Pancreas (tissue), 10 donors: ENCODE measurements at places on chromosomes 16 and 17.

DNA sequence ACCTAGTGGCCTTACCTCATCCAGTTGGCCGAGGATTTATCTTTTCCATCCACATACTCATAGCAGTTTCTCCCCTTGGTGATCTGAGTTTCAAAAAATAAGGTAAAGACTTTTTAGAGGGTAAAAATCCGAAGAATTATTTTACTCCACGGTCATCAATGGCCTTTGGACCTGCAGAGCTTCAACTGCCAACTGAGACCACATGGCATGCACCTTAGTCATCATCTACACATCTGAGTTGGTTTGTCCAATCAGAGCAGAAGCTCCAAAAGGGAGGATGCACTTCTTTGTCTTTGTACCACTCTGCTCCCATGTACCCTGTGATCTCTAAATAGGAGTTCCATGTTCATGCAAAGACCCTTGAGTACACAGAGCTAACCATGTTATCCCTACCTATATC, 15.7 kb downstream of the PRDM7 start:
- no peak for DNase-seq

GRCh38 chr16:1830213-1830612, 3.2 kb downstream of the FAHD1 start:
- DNase-seq = no peak

- DNase-seq = no peak
Observed at GRCh38 chr16:20844054-20844453, 37.7 kb downstream of the REXO5 start.

DNA sequence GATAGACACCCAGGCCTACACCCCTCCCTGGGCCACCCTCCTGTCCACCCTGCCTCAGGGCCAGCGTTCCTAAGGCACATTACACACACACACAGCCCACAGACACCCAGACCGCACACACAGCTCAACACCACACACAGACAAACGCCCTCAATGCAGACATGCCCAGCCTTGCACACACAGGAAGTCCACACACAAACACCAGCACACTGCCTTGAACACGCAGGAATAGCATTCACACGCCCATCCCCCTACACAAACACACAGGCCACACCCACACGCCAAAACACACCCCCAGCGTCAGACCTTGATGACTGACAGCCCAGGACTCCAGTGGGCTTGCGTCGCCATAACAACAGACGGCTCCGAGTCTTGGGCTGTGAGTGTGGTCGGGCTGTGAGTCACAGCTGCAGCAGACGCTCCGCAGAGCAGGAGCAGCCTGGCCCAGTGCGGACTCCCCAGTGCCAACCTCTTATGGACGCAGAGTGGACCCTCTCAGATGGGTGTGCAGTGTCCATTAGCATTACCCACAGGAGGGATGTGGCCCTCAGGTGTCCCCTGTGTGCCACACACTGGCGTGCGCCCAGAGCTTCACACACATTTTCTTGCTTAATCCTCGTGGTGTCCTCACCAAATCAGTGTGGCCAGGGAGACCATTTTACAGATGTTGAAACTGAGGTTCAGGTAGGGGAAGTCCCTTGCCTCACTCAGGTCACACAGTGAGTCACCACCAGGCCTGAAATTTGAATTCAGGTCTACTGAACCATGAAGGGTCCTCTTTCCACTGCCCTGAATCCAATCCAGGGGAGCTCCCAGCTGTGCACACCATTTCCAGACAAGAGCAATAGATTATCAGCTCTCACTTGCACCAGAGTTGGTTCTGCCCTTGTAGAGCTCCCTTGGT, 17.8 kb upstream of the RAI1 start:
- no peak for DNase-seq

- DNase-seq = no peak
Observed at GRCh38 chr16:80459331-80459777, 81.4 kb upstream of the DYNLRB2 start.

DNA sequence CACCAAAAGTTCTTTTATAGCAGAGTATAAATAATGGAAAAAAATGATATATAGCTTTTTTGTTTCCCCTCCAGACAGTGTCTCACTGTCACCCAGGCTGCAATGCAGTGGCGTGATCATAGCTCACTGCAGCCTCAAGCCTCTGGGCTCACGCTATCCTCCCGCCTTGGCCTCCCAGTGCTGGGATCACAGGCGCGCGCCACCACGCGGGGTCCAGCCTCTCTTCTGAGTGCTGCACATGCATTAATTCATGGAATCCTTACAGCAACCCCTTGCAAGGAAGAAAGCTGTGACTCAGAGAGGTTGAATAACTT, 18.0 kb upstream of the ZNF629 start:
- DNase-seq = no peak

DNA sequence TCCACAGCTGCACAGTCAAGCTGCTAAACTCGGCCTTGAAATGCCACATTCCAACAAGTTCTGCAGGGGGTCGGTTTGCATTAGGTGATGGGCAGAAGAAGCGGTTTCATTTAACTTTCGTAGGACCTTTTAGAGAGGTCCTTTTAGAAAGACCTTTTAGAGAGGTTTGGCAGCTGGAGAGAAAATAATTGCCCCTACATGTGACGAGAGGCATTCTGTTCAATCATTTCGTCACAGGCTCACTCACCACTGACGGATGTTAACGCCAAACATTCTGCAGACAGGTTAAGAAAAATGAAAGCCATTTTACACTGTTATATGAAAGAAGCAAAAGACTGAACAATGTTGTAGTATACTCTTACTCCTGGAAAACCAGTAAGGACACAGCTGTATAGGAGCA, 76.5 kb upstream of the ZNF423 start:
- DNase-seq = no peak

- DNase-seq = no peak
Observed at GRCh38 chr17:40645943-40646342, 1.7 kb downstream of the SMARCE1 start.

DNA sequence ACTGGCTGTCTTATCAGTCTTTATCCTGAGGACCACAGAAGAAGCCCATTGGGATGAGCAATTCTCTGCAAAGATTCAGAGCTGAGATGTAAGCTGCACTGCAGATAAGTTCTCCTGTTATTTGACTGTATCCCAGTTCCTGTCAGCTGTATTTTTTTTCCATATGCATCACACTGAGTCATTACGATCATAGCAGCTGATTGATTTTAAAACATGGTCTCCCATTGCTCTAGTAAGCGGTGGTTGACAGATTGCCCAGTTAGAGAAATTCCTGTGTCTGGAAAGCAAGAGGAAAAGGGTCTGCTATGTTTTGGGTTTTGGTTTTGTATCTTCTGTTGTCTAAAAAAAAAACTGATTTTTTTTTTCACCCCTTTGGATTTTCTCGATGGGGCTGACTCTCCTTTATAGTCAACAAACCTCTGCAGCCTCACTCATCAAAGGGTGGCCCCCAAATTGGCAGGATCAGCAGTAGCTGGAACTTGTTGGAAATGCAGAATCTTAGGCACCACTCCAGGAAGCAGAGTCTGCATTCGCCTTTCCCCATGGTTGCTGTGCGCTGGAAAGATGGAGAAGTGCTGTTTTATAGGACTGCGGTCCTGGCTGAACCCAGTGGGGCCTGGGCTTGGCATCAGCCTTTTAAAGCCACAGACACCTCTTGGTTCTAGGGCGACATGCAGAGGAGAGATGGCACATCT, 220.1 kb upstream of the MPHOSPH6 start:
- no peak for DNase-seq

DNA sequence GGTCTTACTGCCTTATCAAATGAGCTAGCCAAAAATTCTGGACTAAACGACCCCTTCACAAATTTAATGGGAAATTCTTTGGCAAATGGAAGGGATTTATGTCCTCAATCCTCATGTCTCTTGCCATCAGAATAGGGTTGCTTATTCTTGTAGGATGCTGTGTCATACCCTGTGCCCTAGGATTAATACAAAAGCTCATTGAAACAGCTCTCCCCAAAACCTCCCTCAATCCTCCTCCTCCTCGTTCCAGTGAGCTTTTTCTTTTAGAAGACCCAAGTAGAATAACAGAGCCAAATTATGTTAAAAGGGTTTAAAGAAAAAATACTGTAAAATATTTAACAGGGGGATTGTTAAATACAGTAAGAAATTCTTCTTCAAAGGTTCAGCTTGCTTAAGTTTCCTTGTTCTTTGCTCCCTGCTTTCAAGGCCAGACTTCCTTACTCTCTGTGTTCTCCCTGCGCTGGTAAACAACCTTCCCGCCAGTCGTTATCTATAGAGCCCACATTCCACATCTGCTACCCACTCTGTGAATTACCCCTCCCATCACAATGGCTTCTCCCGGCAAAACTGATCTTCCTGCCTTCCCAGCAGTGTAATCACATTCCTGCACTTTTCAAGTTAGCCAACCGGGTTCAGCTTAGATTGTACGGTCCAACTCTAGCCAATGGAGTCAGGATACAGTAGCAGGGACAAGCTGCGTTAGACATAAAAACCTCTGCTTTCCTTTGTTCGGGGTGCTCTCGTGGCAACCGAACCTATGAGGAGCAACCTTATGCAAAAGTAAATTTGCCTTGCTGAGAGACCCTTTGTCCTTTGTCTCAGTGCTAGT, 9.7 kb downstream of the HPR start:
- DNase-seq = no peak
